Stimulated activated CD4-positive, alpha-beta T cell treated with anti-CD3 and anti-CD28 coated beads, Interleukin-15, amount 100 ng/mL, for 1 hour (primary cell): ENCODE measurements at places on chromosomes 11 and 22.

DNA sequence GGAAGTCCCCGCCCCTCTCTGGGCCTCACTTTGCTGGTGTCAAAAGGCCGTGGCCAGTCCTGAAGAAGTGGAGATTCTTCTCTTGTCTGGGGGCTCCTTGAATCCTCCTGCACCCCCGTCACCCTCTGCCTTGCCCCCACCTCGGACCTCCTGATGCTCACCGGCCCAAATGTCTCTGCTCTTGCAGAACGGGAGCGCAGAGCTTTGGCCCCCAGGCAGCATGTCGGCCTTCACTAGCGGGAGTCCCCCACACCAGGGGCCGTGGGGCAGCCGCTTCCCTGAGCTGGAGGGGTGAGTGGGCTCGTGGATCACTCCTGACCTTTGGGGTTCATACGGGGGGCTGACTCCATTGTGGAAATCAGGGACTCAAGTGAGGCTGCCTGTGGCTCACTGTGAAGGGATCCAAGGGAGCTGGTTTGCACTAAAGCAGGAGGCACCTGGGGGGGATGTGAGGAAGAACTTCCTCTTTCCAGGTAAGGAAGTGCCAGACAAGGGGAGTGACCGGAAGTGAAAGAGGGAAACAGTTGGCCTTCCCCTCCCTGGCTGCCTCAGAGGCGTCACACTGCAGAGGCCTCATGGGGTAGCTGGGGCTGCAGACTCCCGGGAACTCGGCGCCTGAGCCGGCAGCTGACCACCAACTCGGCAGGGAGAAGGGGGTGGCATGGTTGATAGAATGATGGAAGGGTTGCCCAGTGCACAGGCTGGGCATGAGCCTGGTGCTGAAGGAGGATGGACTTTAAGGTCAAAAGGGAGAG, 23.1 kb downstream of the CSF2RB start:
- no peak for DNase-seq

DNA sequence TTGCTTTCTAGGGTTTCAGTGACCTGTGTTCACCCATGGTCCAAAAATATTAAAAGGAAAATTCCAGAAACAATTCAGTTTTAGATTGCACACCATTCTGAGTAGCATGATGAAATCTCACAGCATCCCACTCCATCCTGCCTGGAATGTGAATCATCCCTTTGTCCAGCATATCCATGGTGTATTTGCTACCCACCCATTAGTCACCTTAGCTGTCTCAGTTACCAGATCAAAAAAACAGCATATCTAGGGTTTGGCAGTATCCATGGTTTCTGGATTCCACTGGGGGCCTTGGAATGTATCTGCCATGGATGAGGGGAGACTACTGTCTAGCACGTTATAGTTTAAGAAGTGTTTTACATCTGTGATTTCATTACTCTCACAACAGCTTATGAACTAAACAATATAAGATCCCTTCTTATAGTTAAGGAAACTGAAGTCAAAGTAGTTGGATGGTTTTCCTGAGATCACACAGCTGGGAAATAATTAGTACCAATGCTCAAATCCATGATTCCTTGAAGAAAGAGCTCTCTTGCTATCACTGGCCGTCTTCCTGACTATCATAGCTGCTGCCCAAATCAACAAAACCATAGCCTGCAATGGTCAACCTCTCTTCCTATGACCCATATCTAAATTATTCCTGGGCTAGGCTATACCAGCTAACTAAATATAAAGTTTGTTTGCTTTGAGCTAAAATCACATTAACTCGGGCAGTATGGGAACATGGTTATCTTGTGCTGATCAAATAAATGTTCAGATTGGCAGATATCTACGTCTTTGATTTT, 122.6 kb downstream of the MICAL2 start:
- DNase-seq = no peak

DNA sequence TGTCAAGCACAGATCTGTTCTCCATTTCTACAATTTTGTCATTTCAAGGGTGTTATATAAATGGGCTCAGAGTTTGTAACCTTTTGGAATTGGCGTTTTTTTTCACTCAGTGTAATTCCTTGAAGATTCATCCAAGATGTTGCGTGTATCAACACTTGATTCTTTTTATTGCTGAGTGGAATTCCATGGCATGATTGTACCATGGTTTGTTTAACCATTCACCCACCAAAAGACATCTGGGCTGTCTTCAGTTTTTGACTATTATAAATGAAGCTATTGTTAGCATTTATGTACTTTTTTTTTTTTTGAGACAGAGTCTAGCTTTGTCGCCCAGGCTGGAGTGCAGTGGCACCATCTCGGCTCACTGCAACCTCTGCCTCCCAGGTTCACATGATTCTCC, 2.9 kb downstream of the OOSP1 start:
- no peak for DNase-seq

- DNase-seq = no peak
Measured at GRCh38 chr11:6204706-6205105, 651 bp upstream of the C11orf42 start.

DNA sequence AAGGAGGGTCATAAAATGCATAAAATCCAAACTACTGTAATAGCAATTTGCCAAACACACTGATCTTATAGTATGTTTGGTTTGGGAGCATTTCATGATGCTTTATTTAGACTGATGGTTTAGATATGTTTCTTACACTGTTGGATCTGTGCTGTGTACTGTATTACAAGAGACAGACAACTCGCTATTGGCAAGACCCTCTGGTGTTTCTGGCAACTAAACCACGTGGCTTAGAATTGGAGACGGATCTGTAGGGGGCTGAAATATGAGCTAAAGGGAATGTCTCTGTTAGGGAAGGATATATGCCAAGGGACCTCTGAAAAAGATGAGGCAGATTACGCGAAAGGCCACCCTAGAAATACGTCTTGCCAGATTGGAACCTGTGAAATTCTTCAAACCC, 208.7 kb downstream of the BARX2 start:
- DNase-seq = no peak

DNA sequence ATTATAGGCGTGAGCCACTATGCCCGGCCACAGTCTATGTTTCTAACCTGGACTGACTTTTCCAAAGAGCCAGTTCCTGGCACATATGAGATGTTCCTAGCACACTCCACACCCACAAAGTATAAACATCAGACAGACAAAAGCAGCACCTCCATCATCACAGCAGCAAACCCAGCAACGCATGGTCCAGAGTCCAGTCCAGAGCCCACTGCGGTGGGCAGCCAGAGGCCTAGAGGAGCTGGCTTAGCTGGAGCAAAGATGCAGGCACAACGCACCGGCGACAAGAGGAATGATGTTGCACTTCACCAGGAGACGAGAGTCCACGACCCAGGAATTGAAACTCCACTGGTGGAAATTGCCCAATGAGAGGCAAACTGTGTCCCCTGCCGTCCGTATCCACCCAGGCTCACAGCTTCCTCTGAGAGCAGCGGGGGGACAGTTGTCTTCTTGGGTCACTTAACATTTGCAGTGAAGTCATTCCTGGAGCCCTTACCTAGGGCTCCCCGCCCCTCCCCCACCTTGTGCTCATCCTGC, 36.6 kb downstream of the RPS6KA4 start:
- no peak for DNase-seq

- DNase-seq = no peak
Measured at GRCh38 chr11:2914455-2915195, 14.6 kb downstream of the PHLDA2 start.

DNA sequence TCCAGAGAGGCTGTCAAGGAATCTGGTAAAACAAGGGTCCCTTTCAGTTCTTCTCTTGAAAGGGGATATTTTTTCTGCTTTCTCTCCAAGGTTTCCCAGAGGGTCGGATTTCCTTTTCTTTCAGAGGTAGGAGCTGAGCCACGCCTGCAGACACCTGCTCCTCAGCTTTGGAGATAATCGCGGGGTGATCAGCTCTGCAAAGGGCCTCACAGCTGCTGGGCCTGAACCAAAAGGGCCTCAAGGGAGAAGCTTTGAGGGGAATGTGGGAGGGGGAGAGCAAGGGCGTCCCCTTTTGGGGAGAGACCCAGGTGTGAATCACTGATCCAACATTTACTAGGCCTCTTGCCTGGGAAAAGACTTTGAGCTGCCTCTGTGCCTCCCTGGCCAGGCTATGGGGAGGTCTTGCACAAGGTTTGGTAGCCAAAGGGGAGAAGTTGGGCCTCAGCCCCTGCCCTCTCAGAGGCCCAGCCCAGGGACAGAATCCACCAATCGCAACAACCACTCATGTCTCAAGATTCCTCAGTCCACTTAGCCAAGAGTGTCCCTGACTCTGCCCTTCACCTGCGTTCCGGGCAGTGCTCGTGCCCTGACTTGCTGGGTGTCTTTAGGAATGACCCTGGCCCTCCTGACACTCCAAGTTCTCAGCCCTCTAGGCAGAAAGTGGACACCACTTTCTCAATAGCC, 14.0 kb upstream of the TP53I11 start:
- DNase-seq = no peak

DNA sequence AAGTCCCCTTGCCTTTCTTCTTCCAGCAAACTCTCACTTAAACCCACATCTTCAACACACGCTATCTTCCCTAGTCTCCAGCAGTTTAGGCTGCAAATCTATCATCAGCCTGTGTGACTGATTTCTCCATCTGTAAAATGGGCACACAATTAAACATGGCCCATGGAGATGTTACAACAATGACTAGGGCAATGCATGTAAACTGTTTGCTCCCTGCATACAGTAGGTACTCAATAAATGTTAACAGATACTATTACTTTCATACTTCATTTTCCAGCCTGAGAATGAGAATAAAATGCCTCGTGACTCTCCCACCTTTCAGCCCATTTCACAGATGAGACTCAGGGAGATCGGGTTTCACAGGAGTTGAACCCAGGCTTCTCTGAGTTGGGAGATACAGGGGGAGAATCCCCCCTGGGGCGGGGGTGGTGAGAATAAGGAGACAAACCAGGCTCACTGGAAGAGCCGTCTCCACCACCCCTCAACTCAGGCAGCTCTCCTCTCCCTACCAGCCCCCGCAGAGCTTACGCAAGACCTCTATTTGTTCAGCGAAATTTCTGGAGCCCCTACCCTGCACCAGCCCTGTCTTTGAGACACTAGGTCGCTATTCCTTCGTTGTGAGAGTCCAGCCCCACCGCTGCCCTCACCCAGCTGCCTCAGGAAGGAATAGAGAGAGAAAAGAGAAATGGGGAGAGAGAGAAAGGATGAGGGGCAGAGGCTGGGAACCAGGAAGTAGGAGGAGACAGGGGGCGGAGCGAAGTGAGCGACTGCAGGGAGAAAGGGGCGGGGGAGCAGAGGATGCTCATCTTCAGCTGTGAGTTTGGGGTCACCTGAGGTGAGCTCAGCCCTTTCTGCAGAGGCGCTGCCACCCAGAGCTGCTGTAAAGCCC, 42.1 kb upstream of the KLHL35 start:
- DNase-seq = no peak

DNA sequence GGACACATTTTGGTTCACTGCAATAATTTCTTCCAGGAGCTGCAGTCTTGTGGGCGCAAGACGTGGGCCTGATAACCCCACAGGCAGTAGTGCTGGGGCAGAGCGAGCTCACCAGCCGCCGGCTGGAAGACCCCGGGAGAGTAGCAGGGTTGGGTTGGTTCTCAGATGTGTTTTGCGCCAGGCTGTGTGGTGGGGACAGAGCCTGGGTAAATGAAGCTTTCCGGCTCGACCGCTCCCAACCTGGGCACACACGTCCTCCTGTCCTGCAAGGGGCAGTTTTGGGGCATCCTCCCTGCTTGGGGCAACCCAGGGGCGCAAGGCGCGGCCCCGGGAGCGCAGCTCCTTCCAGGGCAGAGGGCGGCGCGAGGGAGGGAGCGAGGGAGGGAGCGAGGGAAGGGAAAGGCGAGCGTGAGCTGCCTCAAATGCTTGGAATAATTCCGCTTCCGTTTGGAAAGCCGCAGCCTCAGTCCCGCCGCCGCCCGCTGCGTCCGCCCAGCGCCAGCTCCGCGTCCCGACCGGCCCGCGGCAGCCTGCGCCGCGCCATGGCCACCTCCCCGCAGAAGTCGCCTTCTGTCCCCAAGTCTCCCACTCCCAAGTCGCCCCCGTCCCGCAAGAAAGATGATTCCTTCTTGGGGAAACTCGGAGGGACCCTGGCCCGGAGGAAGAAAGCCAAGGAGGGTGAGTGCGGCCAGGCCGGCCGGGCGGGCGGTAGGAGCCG, at the start of gene PARVA:
TSS of gene PARVA (plus strand) at position 466 of the 718 bp plus-strand sequence. CDS start at position 543, 77 bp downstream.
- no peak for DNase-seq

GRCh38 chr11:65554057-65554818, 3.9 kb downstream of the LTBP3 start:
- DNase-seq = no peak

- DNase-seq = no peak
Measured at GRCh38 chr11:10072142-10072541, 221.9 kb downstream of the SBF2 start.

GRCh38 chr22:37379722-37380121, 47.6 kb downstream of the ELFN2 start:
- DNase-seq = no peak

DNA sequence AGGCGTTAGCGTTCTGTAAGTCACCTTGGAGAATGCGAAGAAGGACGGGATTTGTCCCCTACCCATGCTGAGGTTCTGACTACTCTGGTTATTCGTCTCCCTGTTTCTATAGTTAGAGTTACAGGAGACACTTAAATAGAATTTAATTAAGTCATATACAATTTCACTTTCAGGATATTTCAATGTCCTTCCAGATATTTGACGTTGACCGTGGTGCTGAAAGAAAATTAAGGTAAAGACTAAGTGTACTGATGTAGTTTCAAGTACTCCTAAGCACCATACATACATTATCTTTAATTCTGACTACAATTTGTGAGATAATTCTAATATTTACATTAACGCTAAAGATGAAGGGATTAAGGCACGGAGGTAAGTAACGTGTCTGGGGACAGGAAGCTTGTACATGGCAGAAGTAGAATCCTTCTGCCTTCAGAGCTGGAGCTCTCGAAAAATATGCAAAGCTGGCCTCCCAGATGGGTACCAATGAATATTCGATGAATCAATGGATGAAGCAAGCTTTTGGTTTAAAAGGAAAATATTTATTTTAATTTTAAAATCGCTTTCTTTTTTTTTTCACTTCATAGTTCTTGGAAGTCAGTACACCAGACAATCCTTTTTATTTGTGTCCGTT, 539 bp upstream of the SLC36A4 start:
- DNase-seq = no peak

- DNase-seq = no peak
Measured at GRCh38 chr11:68468217-68468828, 7.8 kb downstream of the PPP6R3 start.

DNA sequence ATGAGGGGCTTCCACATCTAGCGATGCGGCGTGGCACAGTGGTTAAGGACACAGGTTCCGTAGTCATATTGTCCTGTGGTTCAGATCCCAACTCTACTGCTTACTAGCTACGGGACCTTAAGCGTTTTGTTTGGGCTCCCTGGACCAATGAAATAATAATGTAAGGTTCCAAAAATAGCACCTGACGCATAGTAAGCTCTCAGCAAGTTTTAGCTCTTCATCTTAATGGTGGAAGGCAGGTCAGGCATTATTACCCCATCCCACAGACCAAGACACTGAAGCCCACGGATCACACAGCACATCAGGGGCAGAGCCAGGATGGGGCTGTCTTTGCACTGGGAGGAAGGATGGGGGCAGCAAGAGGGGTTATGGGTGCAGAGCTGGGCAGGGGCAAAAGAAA, 13.0 kb downstream of the DNAJB13 start:
- DNase-seq = no peak
